ENCODE measurements at places on chromosomes 11 and 22. TPM values are rescaled to one million over a fixed set of nuclear protein-coding genes. Genes with fewer than 3 reads are reported as not detected.

BBOX1 gene
- not detected for total RNA-seq

RHOD gene
- 0.30 TPM for total RNA-seq

AQP11 gene
- total RNA-seq, result 0.52 TPM

GP1BB gene
- not detected for total RNA-seq

AGBL2 gene
- 3.6 TPM for total RNA-seq

PAX6 gene
- not detected for total RNA-seq

GALR3 gene
- 0.32 TPM for total RNA-seq

GRCh38 chr11:120512739-120513435 lies 1.3 kb downstream of the GRIK4 start:
- no peak overlapping the region for H3K27ac ChIP-seq
- H3K36me3 ChIP-seq, result no peaks in the 10 kb centered on the region
- no peak for DNase-seq
- peaks cover 2% of the 10 kb centered on the region for H3K4me1 ChIP-seq
- H3K27me3 ChIP-seq, result peaks cover 47% of the 10 kb centered on the region

DNA sequence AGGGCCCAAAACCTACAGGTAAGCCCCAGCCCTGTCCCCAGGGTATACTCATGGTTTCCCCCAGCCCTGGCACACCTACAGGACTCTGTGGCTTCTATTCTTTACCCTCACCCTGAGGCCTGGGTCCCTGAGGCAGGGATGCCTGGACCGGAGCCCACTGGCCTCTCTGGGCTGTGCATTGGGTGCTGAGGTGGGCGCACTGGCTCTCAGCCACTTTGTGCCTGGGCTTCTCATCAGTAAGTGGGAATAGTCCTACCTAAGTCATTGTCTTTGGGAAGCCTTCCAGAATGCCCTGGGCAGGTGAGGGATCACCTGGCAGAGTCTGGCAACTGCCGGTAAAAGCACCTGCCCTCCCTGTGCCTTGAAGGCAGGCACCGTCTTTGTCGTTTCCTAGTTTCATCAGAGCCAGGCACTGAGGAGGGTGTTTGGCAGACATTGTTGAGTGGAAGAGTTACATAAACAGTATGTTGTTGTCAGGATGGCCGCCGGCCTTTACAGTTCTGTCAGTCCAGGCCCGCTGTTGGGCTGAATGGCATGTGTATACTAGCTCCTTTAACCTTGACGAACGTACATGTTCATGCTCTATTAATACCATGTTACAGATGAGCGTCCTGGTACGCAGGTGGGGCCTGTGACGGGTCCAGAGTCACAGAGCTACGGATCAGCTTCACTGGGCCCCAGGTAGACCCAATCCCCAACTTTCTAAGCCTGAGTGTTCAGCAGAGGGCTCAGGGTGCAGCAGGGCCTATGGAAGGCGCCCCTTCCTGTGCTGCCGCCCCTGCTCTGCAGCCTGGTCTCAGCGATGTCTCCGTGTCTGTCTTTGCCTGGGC lies 23.0 kb downstream of the SHANK3 start:
- no peak overlapping the region for H3K4me3 ChIP-seq
- peaks cover 7% of the 10 kb centered on the region for H3K27me3 ChIP-seq
- no peaks in the 10 kb centered on the region for H3K36me3 ChIP-seq

GRCh38 chr11:4202749-4203148 lies 108.2 kb downstream of the RRM1 start:
- DNase-seq, result no peak
- no peak overlapping the region for H3K27ac ChIP-seq
- H3K4me3 ChIP-seq, result no peak overlapping the region
- no peaks in the 10 kb centered on the region for H3K4me1 ChIP-seq
- H3K27me3 ChIP-seq, result peaks cover 16% of the 10 kb centered on the region

DNA sequence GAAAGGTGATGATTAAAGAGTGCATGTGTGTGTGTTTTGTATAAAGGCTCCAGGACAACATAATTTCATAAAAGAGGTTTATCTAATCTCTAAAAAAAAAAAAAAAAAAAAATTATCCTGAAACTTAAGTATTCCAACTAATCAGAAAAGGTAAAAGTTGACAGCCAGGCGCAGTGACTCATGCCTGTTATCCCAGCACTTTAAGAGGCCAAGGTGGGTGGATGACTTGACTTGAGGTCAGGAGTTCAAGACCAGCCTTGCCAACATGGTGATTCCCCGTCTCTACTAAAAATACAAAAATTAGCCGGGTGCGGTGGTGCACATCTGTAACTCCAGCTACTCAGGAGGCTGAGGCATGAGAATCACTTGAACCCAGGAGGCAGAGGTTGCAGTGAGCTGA lies 632.7 kb upstream of the CHORDC1 start:
- H3K4me1 ChIP-seq, result no peaks in the 10 kb centered on the region
- no peaks in the 10 kb centered on the region for H3K27me3 ChIP-seq
- no peak overlapping the region for H3K27ac ChIP-seq
- no peak overlapping the region for H3K4me3 ChIP-seq
- no peaks in the 10 kb centered on the region for H3K36me3 ChIP-seq

DNA sequence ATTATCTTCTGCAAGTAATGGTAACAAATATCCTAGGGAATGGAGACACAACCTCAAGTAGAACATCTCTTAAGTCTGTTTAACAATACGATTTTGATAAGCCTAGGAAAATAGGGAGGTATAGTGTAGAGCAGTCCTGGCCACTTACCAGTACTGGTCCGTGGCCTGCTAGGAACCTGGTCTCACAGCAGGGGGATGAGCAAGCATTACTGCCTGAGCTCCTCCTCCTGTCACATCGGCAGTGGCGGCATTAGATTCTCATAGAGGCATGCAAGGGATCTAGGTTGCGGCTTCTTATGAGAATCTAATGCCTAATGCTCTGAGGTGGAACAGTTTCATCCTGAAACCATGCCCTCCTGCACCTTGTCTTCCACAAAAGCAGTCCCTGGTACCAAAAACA lies 4.4 kb downstream of the OR51V1 start:
- no peak for DNase-seq
- H3K27me3 ChIP-seq, result no peaks in the 10 kb centered on the region
- H3K4me1 ChIP-seq, result no peaks in the 10 kb centered on the region
- no peaks in the 10 kb centered on the region for H3K36me3 ChIP-seq
- no peak overlapping the region for H3K27ac ChIP-seq

- DNase-seq, result no peak
- H3K27me3 ChIP-seq, result peaks cover 49% of the 10 kb centered on the region
- H3K27ac ChIP-seq, result no peak overlapping the region
- H3K36me3 ChIP-seq, result peaks cover 10% of the 10 kb centered on the region
Observed at GRCh38 chr11:72243173-72244059, 560 bp downstream of the PHOX2A start.

DNA sequence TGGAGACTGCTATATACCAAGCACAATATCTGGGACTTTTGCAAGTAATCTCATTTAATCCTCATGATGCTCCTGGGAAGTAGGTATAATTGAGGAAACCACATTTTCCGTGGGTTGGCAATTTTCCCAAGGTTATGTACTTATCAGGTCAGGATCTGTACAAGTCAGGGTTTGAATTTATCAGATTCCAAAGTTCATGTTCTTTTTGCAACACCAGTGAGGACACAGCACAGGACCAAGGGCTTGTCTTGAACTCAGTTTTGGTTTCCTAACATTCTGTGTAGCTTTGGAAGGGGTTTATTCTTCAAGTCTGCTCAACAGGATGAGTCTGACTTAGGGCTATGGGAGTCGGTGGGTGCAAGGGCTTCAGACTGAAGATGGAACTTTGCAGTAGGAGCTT lies 30.4 kb downstream of the INSC start:
- H3K4me1 ChIP-seq, result no peaks in the 10 kb centered on the region
- no peak overlapping the region for H3K4me3 ChIP-seq
- H3K36me3 ChIP-seq, result no peaks in the 10 kb centered on the region
- peaks cover 5% of the 10 kb centered on the region for H3K27me3 ChIP-seq

DNA sequence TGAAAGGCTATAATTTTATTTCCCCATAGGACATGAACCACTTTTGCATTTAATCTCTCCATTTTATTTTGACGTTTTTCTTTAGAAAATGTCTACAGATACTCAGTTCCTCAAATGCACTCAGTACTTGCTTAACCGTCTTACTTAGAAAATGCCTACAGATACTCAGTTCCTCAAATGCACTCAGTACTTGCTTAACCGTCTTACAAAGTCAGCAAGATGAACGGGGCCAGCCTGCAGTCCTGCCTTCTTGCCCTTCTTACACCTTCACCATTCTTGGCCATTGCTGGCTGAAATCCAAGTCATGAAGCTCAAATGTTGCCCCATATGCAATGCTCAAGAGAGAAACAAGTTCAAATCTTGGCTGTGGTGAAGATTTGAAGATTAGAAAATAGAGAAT lies 34.1 kb downstream of the CSNK2A3 start:
- DNase-seq, result no peak
- no peak overlapping the region for H3K27ac ChIP-seq
- H3K4me1 ChIP-seq, result no peaks in the 10 kb centered on the region
- H3K36me3 ChIP-seq, result no peaks in the 10 kb centered on the region
- H3K4me3 ChIP-seq, result no peak overlapping the region

- no peaks in the 10 kb centered on the region for H3K4me1 ChIP-seq
- H3K27ac ChIP-seq, result no peak overlapping the region
- no peaks in the 10 kb centered on the region for H3K27me3 ChIP-seq
- H3K4me3 ChIP-seq, result no peak overlapping the region
- no peaks in the 10 kb centered on the region for H3K36me3 ChIP-seq
- DNase-seq, result no peak
Observed at GRCh38 chr22:48332438-48333322, 1495.0 kb downstream of the BRD1 start.

DNA sequence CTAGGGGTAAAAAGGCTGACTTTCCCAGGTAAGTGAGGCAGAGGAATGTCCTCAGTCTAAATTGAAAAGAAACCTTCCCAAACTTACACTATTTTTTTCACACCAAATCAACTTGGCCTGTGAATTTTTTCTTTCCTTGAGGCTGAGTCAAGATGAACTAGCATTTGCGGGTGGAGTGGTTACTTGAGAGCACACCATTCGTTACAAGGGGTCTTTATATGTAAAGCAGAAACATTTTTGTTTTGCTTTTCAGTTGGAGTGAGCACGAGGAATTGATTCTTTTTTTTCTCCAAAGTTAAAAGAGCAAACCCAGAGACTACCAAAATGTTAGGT lies 36.4 kb downstream of the MAML2 start:
- H3K36me3 ChIP-seq, result peaks cover 16% of the 10 kb centered on the region
- no peak overlapping the region for H3K27ac ChIP-seq
- H3K4me3 ChIP-seq, result no peak overlapping the region
- H3K4me1 ChIP-seq, result peaks cover 52% of the 10 kb centered on the region

DNA sequence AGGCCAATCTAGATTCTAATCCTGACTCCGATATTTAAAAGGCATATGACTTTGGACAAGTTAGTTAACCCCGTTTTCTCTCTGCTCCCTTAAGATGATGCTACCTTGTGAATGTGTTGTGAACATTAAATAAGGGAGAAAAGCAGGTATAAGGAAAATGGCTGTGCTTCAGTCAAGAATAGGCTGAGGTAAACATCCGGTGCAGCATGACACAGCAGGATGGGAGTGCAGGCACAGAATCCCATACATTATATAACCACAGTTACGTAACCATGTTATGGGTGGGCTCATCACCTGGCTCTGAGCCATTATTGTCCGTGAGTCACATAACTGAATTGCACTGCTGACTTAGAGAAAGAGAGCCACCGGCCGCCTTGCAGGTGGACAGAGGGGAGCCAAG lies 382.2 kb upstream of the ANO5 start:
- H3K4me1 ChIP-seq, result no peaks in the 10 kb centered on the region
- DNase-seq, result no peak
- H3K27ac ChIP-seq, result no peak overlapping the region
- H3K4me3 ChIP-seq, result no peak overlapping the region
- H3K27me3 ChIP-seq, result no peaks in the 10 kb centered on the region

GRCh38 chr11:36057379-36058042 lies 113.6 kb downstream of the LDLRAD3 start:
- H3K4me1 ChIP-seq, result peaks cover 2% of the 10 kb centered on the region
- H3K36me3 ChIP-seq, result no peaks in the 10 kb centered on the region
- H3K27me3 ChIP-seq, result no peaks in the 10 kb centered on the region
- H3K4me3 ChIP-seq, result no peak overlapping the region

GRCh38 chr11:48148749-48149148 lies 67.9 kb upstream of the OR4B1 start:
- DNase-seq, result no peak
- peaks cover 89% of the 10 kb centered on the region for H3K36me3 ChIP-seq
- H3K27ac ChIP-seq, result no peak overlapping the region
- H3K27me3 ChIP-seq, result no peaks in the 10 kb centered on the region

GRCh38 chr11:35598254-35599125 lies 19.8 kb upstream of the FJX1 start:
- no peaks in the 10 kb centered on the region for H3K36me3 ChIP-seq
- no peak for DNase-seq
- peaks cover 11% of the 10 kb centered on the region for H3K4me1 ChIP-seq
- H3K27ac ChIP-seq, result peak overlapping the region; percentile 5

DNA sequence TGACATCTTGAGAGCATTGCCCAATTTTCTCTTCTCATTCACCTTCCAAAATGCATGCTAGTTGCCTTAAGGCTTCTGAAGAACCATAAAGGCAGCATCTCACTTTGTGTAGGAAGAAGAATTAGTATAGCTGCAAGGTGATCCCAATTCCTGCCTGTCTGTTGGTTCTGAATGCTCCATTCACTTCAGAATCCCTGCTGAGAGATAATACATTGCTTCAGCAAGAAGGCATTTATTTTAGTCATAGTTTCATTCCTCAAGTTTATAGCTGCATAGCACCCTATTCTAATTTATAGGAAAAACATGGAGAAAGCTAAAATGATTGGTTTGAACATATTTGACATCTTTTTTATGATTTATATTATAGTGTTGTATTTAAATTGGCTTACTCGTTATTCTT lies 181.3 kb downstream of the METTL15 start:
- no peak for DNase-seq
- peaks cover 14% of the 10 kb centered on the region for H3K36me3 ChIP-seq
- H3K27me3 ChIP-seq, result no peaks in the 10 kb centered on the region
- H3K27ac ChIP-seq, result no peak overlapping the region
- H3K4me1 ChIP-seq, result no peaks in the 10 kb centered on the region
- H3K4me3 ChIP-seq, result no peak overlapping the region

- H3K27ac ChIP-seq, result peak overlapping the region; percentile 99
- peak overlapping the region; percentile 53 for H3K4me3 ChIP-seq
- peaks cover 60% of the 10 kb centered on the region for H3K36me3 ChIP-seq
Observed at GRCh38 chr11:118003456-118003855, 17.3 kb downstream of the IL10RA start.

DNA sequence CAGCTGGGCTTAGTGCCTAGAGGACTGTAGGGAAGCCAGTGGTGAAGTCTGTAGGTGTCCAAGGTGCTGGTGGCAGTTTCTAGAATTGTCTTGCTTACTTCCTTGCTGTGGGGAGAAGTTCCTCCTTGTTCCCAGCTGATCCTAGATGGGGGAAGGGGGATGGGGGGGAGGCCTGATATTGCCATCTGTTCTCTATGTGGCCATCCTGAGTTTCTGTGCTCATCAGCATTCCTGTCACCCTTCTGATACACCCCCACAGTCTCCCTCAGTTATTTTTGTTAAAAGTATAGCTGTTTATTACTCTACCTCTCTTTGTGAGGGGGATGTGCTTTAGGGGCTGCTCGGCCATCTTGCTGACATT lies 36.5 kb downstream of the MADD start:
- DNase-seq, result no peak
- peaks cover 79% of the 10 kb centered on the region for H3K36me3 ChIP-seq
- H3K4me3 ChIP-seq, result no peak overlapping the region
- H3K27ac ChIP-seq, result peak overlapping the region; percentile 17
- H3K27me3 ChIP-seq, result no peaks in the 10 kb centered on the region

All from activated T-helper 2 cell treated with anti-CD3 and anti-CD28 coated beads, Interferon-gamma antibody, Interleukin-2, Interleukin-4, amounts not matched to agents 10 μg/mL and 5 μg/mL and 100 μg/mL, durations not matched to agents 14 hours and 24 hours and 36 hours (primary cell).